Endothelial cell of umbilical vein (primary cell): ENCODE measurements at places on chromosomes 3 and 15. TPM values are rescaled to one million over a fixed set of nuclear protein-coding genes. Genes with fewer than 3 reads are reported as not detected.

HES1 gene
- 42.0 and 60.5 TPM in 2 replicates for total RNA-seq

MTHFS gene
- total RNA-seq = 9.9 and 15.7 TPM in 2 replicates

UMPS gene
- total RNA-seq = 41.9 and 50.2 TPM in 2 replicates

EXOG gene
- total RNA-seq = 21.8 and 21.9 TPM in 2 replicates

TMEM108 gene
- total RNA-seq = 0.42 and 1.1 TPM in 2 replicates

ACSBG1 gene
- total RNA-seq = not detected in 2 replicates

LIPH gene
- total RNA-seq = not detected in 2 replicates

C3orf20 gene
- not detected in 2 replicates for total RNA-seq

EFCAB12 gene
- total RNA-seq = 0.25 and 0.49 TPM in 2 replicates

SNX22 gene
- total RNA-seq = 0.14 and 0.73 TPM in 2 replicates

XIRP1 gene
- not detected in 2 replicates for total RNA-seq

GPR149 gene
- total RNA-seq = not detected in 2 replicates

GOLGA6B gene
- not detected in 2 replicates for total RNA-seq

CCDC54 gene
- total RNA-seq = not detected in 2 replicates

LMOD3 gene
- not detected in 2 replicates for total RNA-seq

CYFIP1 gene
- 135 and 158 TPM in 2 replicates for total RNA-seq

SLCO3A1 gene
- total RNA-seq = 0.83 and 0.88 TPM in 2 replicates

GRK7 gene
- total RNA-seq = not detected in 2 replicates

ZBTB47 gene
- 13.0 and 14.5 TPM in 2 replicates for total RNA-seq

ZXDC gene
- 21.3 and 22.6 TPM in 2 replicates for total RNA-seq

DPPA4 gene
- not detected in 2 replicates for total RNA-seq

STAB1 gene
- 340 and 369 TPM in 2 replicates for total RNA-seq

IL17RE gene
- 1.2 and 1.5 TPM in 2 replicates for total RNA-seq

TRPM7 gene
- 26.3 and 34.8 TPM in 2 replicates for total RNA-seq

TJP1 gene
- total RNA-seq = 128 and 133 TPM in 2 replicates

ACTC1 gene
- total RNA-seq = not detected in 2 replicates

OCA2 gene
- not detected in 2 replicates for total RNA-seq

KBTBD12 gene
- total RNA-seq = not detected in 2 replicates

HYPK gene
- total RNA-seq = 17.8 and 19.7 TPM in 2 replicates

MCTP2 gene
- 0.75 and 1.6 TPM in 2 replicates for total RNA-seq

PDZRN3 gene
- total RNA-seq = not detected in 2 replicates

PIF1 gene
- 45.4 and 52.7 TPM in 2 replicates for total RNA-seq

ZNF639 gene
- total RNA-seq = 28.4 and 30.5 TPM in 2 replicates

EBLN2 gene
- total RNA-seq = 7.3 and 7.7 TPM in 2 replicates

TICRR gene
- total RNA-seq = 19.4 and 20.5 TPM in 2 replicates

NDUFB4 gene
- total RNA-seq = 140 TPM in 2 replicates
